ENCODE measurements at places on chromosomes 3 and 15.
A peak's percentile ranks its signal among the peaks of the same experiment; 100 is the strongest.

- DNase-seq, result no peak
- H3K4me3 ChIP-seq, result no peak overlapping the region
- peaks cover 2% of the 10 kb centered on the region for H3K4me1 ChIP-seq
- H3K36me3 ChIP-seq, result no peaks in the 10 kb centered on the region
Measured at GRCh38 chr15:98904544-98904943, 103.0 kb downstream of the PGPEP1L start.

DNA sequence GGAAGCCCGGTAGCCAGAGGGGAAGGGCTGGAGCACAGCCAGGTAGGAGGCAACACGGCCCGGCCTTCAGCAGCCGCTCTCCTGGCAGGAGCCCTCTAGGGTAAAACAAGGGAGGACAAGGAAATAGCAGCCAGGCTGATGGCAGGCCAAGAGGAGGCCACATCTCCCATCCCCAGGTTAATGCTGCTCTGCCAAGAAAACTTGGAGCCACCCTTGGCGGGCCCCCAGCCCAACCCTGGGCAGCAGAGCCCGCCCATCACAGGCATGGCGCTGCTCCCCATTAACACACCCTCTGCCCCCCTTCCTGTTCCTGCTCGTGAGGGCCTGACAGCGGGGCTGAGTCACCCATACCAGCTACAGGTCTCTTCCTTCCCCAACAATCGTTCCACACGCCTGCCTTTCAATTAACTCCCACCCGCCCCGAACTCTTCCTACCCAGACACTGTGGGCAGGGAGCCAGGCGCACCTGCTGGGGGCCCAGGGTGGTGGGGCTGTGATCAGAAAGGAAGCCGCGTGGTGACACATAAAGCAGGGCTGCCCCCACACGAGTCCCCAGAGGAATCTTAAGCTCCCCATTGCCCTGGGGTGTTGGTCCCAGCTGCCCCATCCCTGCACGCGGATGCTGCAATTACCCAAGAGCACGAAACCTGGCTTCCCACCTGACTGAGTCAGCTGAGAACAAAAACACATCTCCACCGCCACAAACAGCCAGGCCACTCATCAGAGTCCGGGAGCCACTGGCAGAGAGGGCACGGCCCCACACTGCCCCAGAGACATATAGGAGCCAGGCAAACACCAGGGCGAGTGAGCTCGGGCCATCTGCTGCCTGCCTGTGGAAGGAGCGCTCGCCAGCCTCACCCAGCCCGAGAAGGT, at the start of gene C15orf62:
Gene C15orf62 (plus strand): TSS at position 707 of the 873 bp plus-strand sequence. CDS start 516 bp downstream, outside the sequence.
- peaks cover 26% of the 10 kb centered on the region for H3K4me1 ChIP-seq
- peak within 1 kb of the TSS; percentile 89 for H3K27ac ChIP-seq
- H3K27me3 ChIP-seq, result no peaks in the 10 kb centered on the region
- H3K4me3 ChIP-seq, result peak within 1 kb of the TSS; percentile 58

- peak overlapping the region; percentile 18 for H3K4me3 ChIP-seq
- H3K36me3 ChIP-seq, result peaks cover 4% of the 10 kb centered on the region
- H3K27ac ChIP-seq, result peak overlapping the region; percentile 95
- peaks cover 72% of the 10 kb centered on the region for H3K4me1 ChIP-seq
Measured at GRCh38 chr3:5014391-5014790, 35.2 kb downstream of the BHLHE40 start.

DNA sequence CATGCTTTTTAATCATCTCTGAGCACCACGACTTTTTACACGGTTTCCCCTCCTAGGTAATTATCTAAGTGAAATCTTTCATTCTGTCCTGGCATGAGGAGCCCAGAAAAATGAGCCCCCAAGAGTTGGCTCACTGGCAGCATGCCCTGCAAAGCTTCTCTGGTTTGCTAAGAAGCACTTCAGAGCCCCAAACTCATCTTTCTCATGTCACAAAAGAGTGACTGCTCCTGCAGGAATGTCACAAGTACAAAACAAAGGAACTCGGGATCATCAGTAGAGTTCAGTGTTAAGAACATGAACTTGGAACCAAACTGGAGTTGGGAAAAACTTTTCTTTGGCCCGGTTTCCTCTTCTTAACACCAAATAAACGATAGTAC, 123.9 kb downstream of the FOXB1 start:
- DNase-seq, result no peak
- peak overlapping the region; percentile 76 for H3K4me3 ChIP-seq
- no peaks in the 10 kb centered on the region for H3K36me3 ChIP-seq
- H3K27me3 ChIP-seq, result peaks cover 6% of the 10 kb centered on the region
- H3K27ac ChIP-seq, result peak overlapping the region; percentile 85
- H3K4me1 ChIP-seq, result peaks cover 45% of the 10 kb centered on the region

DNA sequence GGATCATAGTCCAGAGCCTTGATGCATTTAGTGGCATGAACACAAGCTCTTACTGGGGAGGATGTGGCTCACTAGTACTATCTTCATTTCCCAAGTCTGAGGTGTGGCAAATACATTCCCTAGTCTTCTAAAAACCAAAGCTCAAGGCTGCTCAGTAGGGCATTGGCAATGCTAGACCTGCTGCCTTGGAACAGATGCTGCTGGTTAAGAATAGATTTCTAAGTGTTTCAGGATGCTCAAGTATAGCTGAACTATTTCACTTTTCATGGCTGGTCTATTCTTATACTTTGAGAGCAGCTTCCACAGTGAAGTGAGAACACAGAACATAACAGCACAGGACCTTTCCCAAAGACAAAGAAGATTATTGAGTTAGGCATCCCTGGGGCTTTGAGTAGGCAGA, 178.8 kb downstream of the CHST2 start:
- peaks cover 1% of the 10 kb centered on the region for H3K36me3 ChIP-seq
- H3K4me3 ChIP-seq, result peak overlapping the region; percentile 21
- no peaks in the 10 kb centered on the region for H3K27me3 ChIP-seq

- DNase-seq, result no peak
- peak overlapping the region; percentile 70 for H3K4me3 ChIP-seq
- H3K27me3 ChIP-seq, result peaks cover 3% of the 10 kb centered on the region
- peak overlapping the region; percentile 93 for H3K27ac ChIP-seq
- peaks cover 36% of the 10 kb centered on the region for H3K36me3 ChIP-seq
- H3K4me1 ChIP-seq, result peaks cover 37% of the 10 kb centered on the region
Measured at GRCh38 chr15:91348752-91349500, 248.9 kb downstream of the SV2B start.

DNA sequence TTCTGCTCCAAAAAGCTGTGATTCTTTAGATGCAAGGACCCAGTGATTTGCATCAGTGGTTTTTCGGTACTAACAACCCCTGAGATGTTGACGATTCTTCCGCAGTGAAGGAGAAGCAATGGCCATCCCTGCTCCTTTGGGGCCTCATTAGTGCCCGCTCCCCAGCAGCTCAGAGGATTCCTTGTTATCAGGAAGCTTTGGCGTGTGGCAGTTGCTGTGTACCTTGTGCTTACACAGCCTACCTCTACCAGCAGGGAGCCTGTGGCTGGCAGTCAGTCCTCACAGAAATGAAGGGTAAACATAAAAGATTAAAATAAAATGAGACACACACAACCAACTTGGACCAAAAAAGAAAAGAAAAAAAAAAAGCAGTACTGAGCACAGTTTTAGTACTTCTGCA, 55.2 kb downstream of the CNTN3 start:
- no peak overlapping the region for H3K4me3 ChIP-seq
- H3K36me3 ChIP-seq, result no peaks in the 10 kb centered on the region
- H3K4me1 ChIP-seq, result no peaks in the 10 kb centered on the region
- DNase-seq, result no peak
- H3K27me3 ChIP-seq, result no peaks in the 10 kb centered on the region

- H3K4me1 ChIP-seq, result no peaks in the 10 kb centered on the region
- no peak overlapping the region for H3K4me3 ChIP-seq
- DNase-seq, result no peak
- H3K27ac ChIP-seq, result no peak overlapping the region
- no peaks in the 10 kb centered on the region for H3K36me3 ChIP-seq
Measured at GRCh38 chr3:117443014-117443413, 733.4 kb downstream of the TUSC7 start.

- no peaks in the 10 kb centered on the region for H3K27me3 ChIP-seq
- no peaks in the 10 kb centered on the region for H3K36me3 ChIP-seq
- no peak overlapping the region for H3K27ac ChIP-seq
Measured at GRCh38 chr15:37135225-37135624, 34.9 kb upstream of the MEIS2 start.

DNA sequence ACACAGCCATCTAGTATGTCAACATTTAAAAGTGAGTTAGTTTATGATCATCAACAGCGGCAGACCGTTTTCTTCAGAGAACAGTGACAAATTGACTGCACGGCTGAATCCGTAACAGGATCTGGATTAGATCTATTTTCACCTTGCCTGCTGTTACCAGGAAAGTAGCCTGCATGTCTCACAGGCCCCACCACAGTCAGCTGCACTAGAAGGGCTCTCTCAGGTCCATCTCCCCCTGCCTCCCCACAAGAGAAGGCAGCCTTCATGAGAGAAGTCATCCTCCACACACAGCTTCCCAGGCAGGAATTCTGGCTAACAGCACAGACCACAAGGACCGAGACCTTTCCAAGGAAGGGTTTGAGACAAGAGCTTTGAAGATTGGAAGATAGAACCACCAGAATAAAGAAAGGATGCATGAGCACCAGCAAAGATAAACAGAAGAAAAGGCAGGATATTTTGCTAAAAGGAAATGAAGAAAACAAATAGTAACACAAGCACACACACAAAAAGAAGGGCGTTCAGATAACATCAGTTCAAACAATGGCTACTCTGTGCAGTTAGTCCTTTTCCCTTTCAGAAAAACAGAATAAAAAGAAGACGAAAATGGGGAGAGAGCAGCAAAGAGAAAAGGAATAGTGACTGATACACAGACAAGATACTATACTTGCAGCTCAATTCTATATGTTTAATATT, 127.5 kb downstream of the SNRK start:
- H3K27me3 ChIP-seq, result no peaks in the 10 kb centered on the region
- peaks cover 1% of the 10 kb centered on the region for H3K36me3 ChIP-seq
- H3K27ac ChIP-seq, result no peak overlapping the region

DNA sequence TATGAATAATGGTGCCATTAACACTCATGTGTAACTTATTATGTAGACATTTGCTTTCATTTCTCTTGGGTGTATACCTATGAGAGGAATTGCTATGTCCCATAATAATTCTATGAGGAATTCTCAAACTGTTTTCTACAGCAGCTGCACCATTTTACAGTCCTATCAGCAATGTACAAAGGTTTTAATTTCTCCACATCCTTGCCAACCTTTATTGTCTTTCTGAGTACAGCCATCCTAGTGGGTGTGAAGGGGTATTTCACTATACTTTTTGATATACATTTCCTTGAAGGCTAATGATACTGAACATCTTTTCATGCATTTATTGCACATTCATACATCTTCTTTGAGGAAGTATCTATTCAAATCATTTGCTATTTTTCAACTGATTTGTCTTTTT, 34.5 kb downstream of the TJP1 start:
- no peak for DNase-seq
- H3K4me3 ChIP-seq, result no peak overlapping the region
- H3K27ac ChIP-seq, result no peak overlapping the region
- H3K27me3 ChIP-seq, result peaks cover 9% of the 10 kb centered on the region

GRCh38 chr15:63891079-63891767, 57.5 kb upstream of the HERC1 start:
- H3K27ac ChIP-seq, result peak overlapping the region; percentile 86
- peaks cover 3% of the 10 kb centered on the region for H3K27me3 ChIP-seq
- DNase-seq, result peak; percentile 82
- no peaks in the 10 kb centered on the region for H3K36me3 ChIP-seq

DNA sequence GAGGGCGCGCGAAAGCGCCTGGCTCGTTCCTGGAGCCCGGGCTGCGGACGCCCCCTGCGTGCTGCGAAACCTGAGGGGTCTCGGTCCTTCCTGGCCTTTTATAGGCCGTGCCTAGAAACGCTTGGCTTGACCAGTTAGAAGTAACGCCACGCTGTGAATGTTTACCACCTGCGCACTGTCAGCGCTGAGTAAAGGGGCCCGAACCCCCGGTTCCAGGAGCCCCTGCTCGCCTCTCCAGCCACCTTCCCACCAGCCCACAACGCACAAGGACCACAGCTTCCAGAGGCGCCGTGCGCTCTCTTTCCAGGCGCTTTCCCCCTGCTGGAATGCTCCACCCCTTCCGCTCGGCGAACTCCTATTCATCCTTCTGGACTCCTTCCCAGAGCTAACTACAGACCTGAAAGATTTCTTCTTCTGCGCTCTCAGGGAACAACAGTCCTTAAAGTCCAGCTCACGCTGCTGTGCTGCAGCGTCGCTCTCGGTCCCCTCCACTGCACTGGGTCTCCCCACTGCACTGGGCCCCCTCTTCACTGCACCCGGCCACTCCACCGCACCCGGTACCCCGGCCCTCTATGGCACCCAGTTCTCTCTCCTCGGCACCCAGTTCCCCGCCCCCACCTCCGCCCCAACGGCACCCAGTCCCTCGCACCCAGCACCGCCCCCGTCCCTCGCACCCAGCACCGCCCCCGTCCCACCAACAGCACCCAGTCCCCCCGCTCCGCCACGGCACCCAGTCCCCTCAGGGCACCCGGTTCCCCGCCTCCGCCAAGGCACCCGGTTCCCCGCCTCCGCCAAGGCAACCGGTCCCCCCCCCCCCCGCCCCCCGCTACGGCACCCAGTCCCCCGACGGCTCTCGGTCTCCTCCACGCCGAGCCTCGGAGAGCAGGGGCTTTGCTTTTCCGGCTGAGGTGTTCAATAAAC, 69.8 kb downstream of the SQOR start:
- H3K4me1 ChIP-seq, result peaks cover 13% of the 10 kb centered on the region
- peak overlapping the region; percentile 93 for H3K4me3 ChIP-seq
- H3K27me3 ChIP-seq, result peaks cover 22% of the 10 kb centered on the region
- H3K36me3 ChIP-seq, result peaks cover under 1% of the 10 kb centered on the region
- peak; percentile 34 for DNase-seq

- H3K4me3 ChIP-seq, result no peak overlapping the region
- H3K27ac ChIP-seq, result peak overlapping the region; percentile 17
- H3K4me1 ChIP-seq, result peaks cover 25% of the 10 kb centered on the region
- DNase-seq, result no peak
Measured at GRCh38 chr3:71315431-71315830, 268.1 kb downstream of the FOXP1 start.

- peaks cover 2% of the 10 kb centered on the region for H3K27me3 ChIP-seq
- peaks cover 2% of the 10 kb centered on the region for H3K36me3 ChIP-seq
- H3K27ac ChIP-seq, result no peak overlapping the region
- H3K4me3 ChIP-seq, result no peak overlapping the region
- no peak for DNase-seq
Measured at GRCh38 chr3:60303160-60303559, 948.1 kb downstream of the FHIT start.

- H3K4me3 ChIP-seq, result no peak overlapping the region
- H3K36me3 ChIP-seq, result no peaks in the 10 kb centered on the region
- DNase-seq, result no peak
- no peak overlapping the region for H3K27ac ChIP-seq
- H3K4me1 ChIP-seq, result no peaks in the 10 kb centered on the region
- peaks cover 35% of the 10 kb centered on the region for H3K27me3 ChIP-seq
Measured at GRCh38 chr15:57671636-57672035, 34.9 kb upstream of the POLR2M start.

- no peaks in the 10 kb centered on the region for H3K36me3 ChIP-seq
- no peak overlapping the region for H3K4me3 ChIP-seq
- no peak for DNase-seq
- peaks cover 4% of the 10 kb centered on the region for H3K27me3 ChIP-seq
- no peaks in the 10 kb centered on the region for H3K4me1 ChIP-seq
Measured at GRCh38 chr3:160793722-160794252, 37.8 kb downstream of the PPM1L start.

- H3K36me3 ChIP-seq, result peaks cover 58% of the 10 kb centered on the region
- no peak for DNase-seq
- peak overlapping the region; percentile 83 for H3K27ac ChIP-seq
- H3K27me3 ChIP-seq, result no peaks in the 10 kb centered on the region
- peaks cover 66% of the 10 kb centered on the region for H3K4me1 ChIP-seq
Measured at GRCh38 chr15:66411190-66411589, 24.5 kb downstream of the MAP2K1 start.

GRCh38 chr3:9791790-9792404, 376 bp downstream of the TADA3 start:
- no peaks in the 10 kb centered on the region for H3K27me3 ChIP-seq
- H3K4me3 ChIP-seq, result peak overlapping the region; percentile 99
- no peak for DNase-seq
- H3K27ac ChIP-seq, result peak overlapping the region; percentile 100
- peaks cover 52% of the 10 kb centered on the region for H3K4me1 ChIP-seq

- H3K4me1 ChIP-seq, result peaks cover 18% of the 10 kb centered on the region
- no peak overlapping the region for H3K27ac ChIP-seq
- H3K27me3 ChIP-seq, result no peaks in the 10 kb centered on the region
- H3K36me3 ChIP-seq, result peaks cover 36% of the 10 kb centered on the region
Measured at GRCh38 chr3:111547631-111548030, 5.6 kb downstream of the CD96 start.
